ENCODE measurements at places on chromosomes 7 and 10.

DNA sequence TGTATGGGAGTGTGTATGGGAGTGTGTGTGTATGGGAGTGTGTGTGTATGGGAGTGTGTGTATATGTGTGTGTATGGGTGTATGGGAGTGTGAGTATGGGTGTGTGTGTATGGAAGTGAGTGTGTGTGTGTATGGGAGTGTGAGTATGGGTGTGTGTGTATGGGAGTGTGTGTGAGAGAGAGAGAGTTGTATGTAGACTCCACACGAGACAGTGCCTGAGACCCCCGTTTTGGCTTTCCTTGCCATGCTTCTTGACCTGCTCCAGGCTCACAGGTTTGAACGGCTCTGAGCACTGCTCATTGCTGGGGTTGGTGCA lies 49.7 kb downstream of the COL17A1 start:
- no peak for DNase-seq

DNA sequence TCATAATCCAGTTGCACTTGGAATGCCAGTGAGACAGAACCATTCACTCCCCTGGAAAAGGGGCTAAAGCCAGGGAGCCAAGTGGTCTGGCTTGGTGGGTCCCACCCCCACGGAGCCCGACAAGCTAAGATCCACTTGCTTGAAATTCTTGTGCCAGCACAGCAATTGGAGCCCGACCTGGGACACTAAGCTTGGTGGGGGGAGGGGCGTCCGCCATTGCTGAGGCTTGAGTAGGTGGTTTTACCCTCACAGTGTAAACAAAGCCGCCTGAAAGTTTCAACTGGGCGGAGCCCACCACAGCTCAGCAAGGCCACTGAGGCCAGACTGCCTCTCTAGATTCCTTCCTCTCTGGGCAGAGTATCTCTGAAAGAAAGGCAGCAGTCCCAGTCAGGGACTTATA lies 200.7 kb upstream of the NPSR1 start:
- DNase-seq: no peak

DNA sequence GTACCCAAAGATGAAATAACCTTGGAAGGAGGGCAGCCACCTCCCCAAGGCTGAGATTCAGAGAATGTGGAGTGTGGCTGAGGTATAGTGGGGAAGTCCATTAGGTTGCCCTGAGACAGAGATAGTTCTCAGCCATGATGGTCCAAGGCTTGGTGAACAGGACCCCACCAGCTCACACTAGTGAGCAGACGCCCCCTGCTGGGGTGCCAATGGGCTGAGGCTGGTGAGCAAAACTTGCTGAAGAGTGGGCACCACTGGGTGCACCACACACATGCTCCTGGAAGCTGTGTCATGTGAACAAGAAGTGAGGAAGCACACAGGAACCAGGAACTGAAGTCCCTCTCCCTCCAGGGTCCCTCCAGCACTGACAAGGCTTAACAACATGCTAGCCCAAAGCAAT lies 8.9 kb downstream of the FBXL13 start:
- no peak for DNase-seq

DNA sequence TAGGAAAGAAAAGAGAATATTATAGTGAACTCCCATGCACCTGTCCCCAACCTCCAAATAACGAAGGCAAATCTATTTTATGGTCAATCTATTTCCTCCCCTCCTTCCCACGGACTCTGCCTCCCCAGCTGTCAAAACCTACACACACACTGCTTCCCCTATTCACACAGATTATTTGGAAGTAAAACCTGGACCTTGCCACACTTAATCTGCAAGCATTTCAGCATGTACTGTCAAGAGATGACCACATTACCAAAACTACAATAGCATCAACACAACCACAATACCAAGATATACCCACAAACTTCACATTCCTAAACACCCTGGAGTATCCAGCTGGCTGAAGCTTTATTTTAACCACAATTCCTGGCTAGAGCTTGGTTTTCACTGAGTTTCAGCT lies 27.8 kb upstream of the KCNK18 start:
- no peak for DNase-seq

- DNase-seq: no peak
Observed at GRCh38 chr7:107078517-107078966, 34.0 kb downstream of the PRKAR2B start.
